ENCODE measurements at places on chromosomes 4 and X.

- DNase-seq = no peak
- H3K4me1 ChIP-seq = peaks cover 2% of the 10 kb centered on the region
- H3K27ac ChIP-seq = no peak overlapping the region
These were observed 104.1 kb downstream of the ATXN3L start for GRCh38 chrX:13215729-13216128.

DNA sequence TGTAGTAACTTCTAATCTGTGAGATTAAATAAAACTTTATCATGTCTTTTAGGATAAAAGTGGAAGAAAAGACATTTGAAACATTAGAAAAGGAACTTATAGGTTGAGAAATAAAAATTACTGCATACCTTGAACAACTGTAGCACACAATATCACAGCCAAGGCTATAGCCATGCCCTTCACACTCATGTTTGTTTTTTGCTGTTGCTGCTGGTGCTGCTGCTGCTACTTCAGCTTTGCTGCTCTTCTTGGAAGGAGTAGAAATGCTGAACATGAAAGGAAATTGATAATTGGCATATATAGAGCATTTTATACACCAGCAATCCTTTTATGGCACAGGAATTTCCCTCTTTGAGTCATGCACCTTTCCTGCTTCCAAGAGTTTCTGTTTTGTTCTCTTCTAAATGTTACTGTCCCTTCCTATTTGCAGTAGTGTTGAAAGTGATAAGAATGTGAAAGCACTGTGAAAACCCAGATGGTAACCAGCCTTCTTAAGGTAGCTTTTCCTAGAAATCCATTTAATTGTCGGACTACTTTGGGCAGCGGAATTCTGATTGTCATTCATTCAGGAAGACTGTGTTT is at the start of gene CXCL11:
CXCL11 (minus strand) TSS at position 272 of the 582 bp plus-strand sequence; CDS start at position 189, 83 bp downstream.
- no peak within 1 kb of the TSS for H3K4me3 ChIP-seq
- no peak for DNase-seq
- peaks cover 4% of the 10 kb centered on the region for H3K27me3 ChIP-seq
- no peak within 1 kb of the TSS for H3K27ac ChIP-seq
- no peaks in the 10 kb centered on the region for H3K4me1 ChIP-seq

DNA sequence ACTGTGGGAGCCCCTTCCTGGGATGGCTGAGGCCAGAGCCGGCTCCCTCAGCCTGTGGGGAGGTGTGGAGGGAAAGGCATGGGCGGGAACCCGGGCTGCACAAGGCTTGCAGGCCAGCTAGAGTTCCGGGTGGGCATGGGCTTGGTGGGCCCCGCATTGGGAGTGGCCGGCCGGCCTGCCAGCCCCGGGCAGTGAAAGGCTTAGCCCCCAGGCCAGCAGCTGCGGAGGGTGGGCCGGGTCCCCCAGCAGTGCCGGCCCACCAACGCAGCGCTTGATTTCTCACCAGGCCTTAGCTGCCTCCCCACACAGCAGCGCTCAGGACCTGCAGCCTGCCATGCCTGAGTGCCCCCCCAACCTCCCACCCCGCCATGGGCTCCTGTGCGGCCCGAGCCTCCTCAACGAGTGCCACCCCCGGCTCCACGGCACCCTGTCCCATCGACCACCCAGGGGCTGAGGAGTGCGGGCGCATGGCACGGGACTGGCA is 78.0 kb downstream of the COX7B2 start:
- H3K27me3 ChIP-seq = peaks cover 8% of the 10 kb centered on the region
- DNase-seq = no peak
- H3K36me3 ChIP-seq = no peaks in the 10 kb centered on the region

- DNase-seq = no peak
- no peaks in the 10 kb centered on the region for H3K4me1 ChIP-seq
- no peak overlapping the region for H3K4me3 ChIP-seq
- no peaks in the 10 kb centered on the region for H3K36me3 ChIP-seq
- no peak overlapping the region for H3K27ac ChIP-seq
- peaks cover 6% of the 10 kb centered on the region for H3K27me3 ChIP-seq
These were observed 84.7 kb upstream of the PCDH19 start for GRCh38 chrX:100494646-100495370.

- peaks cover 27% of the 10 kb centered on the region for H3K4me1 ChIP-seq
- no peak for DNase-seq
- H3K27me3 ChIP-seq = no peaks in the 10 kb centered on the region
- H3K4me3 ChIP-seq = no peak overlapping the region
- no peaks in the 10 kb centered on the region for H3K36me3 ChIP-seq
These were observed 123.7 kb downstream of the AFF1 start for GRCh38 chr4:87058356-87059073.

GRCh38 chrX:30888526-30889146 is 418 bp downstream of the TAB3 start:
- peaks cover 10% of the 10 kb centered on the region for H3K36me3 ChIP-seq
- DNase-seq = peak; percentile 10
- H3K4me1 ChIP-seq = peaks cover 25% of the 10 kb centered on the region
- no peaks in the 10 kb centered on the region for H3K27me3 ChIP-seq
- H3K4me3 ChIP-seq = peak overlapping the region; percentile 87

DNA sequence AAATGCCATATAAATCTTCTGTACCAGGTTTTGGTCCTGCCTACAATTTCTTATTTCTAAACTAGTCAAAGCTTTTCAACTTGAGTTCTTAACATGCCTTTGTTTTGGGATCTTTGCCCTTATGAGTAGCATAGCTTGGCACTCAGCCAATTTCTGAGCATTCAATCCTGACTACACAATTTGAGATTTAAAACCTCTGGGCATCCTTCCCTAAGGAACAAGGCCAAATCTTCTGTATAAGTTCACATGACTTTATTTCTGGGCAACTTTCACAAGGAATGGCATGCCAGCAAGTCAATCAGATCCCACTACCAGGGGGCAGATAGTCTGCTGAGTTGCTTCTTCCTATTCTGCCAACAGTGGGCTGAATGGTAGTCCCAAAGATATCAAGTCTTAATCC is 254.2 kb downstream of the ADAMTS3 start:
- peaks cover 5% of the 10 kb centered on the region for H3K4me1 ChIP-seq
- H3K27ac ChIP-seq = no peak overlapping the region
- no peaks in the 10 kb centered on the region for H3K36me3 ChIP-seq
- no peak overlapping the region for H3K4me3 ChIP-seq

DNA sequence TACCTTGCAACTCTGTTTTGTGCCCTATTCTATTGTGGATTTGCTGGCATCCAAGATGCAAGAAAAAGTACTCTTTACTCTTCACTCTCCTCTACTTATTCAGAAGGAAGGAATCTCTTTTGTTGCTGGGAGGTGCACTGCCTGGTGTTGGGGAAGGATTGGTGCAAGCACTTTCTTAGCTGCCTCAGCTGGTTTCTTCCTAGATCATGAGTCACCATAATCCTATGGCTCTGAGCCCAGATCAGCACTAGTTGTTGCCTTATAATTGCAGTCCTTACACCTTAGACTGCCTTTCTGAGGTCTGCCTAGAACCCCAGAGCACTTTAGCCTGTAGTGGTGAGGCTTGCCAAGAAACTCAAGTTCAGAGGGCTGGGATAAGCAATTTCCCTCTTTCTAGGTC is 37.0 kb upstream of the CT83 start:
- no peak for DNase-seq
- no peaks in the 10 kb centered on the region for H3K4me1 ChIP-seq
- no peaks in the 10 kb centered on the region for H3K36me3 ChIP-seq

DNA sequence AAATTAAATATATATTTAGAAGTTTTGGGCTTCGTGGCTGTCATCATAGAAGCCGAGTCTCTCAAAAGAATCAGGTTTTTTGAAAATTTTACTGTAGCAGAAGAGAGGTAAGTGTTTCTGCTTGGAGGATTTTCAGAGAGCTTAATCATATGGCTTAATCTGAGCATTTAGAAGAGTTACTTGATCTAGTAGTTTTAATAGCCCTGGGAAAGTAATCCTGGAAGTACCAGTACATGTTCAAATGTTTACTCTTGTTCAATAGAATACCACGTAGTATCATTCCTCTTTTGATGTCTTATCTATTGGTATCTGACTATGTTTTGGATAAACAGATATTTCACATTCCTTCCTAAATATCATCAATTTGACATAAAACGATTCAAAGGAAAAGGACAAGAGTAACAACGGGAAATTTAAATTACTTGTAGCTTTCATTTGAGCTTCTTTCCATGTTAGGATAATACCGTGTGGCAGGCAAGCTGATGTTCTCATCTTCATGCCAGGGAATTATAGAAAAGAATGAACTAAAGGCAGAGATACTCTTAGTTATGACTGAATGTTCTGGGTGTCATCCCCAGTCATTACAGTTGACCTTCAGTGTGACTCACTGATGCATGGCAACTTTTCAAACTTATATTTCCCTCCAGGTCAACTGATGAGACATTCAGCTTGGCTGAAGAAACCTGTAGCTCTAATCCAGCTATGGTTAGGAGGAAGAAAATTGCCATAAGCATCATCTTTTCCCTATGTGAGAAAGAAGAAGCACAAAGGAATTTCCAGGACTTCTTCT is 89.8 kb downstream of the FNIP2 start:
- DNase-seq = no peak
- H3K4me1 ChIP-seq = no peaks in the 10 kb centered on the region
- no peak overlapping the region for H3K4me3 ChIP-seq
- H3K27me3 ChIP-seq = no peaks in the 10 kb centered on the region

- H3K27me3 ChIP-seq = peaks cover 17% of the 10 kb centered on the region
- H3K27ac ChIP-seq = no peak overlapping the region
- H3K36me3 ChIP-seq = no peaks in the 10 kb centered on the region
- no peak for DNase-seq
These were observed 7.0 kb upstream of the LRAT start for GRCh38 chr4:154736770-154737169.

DNA sequence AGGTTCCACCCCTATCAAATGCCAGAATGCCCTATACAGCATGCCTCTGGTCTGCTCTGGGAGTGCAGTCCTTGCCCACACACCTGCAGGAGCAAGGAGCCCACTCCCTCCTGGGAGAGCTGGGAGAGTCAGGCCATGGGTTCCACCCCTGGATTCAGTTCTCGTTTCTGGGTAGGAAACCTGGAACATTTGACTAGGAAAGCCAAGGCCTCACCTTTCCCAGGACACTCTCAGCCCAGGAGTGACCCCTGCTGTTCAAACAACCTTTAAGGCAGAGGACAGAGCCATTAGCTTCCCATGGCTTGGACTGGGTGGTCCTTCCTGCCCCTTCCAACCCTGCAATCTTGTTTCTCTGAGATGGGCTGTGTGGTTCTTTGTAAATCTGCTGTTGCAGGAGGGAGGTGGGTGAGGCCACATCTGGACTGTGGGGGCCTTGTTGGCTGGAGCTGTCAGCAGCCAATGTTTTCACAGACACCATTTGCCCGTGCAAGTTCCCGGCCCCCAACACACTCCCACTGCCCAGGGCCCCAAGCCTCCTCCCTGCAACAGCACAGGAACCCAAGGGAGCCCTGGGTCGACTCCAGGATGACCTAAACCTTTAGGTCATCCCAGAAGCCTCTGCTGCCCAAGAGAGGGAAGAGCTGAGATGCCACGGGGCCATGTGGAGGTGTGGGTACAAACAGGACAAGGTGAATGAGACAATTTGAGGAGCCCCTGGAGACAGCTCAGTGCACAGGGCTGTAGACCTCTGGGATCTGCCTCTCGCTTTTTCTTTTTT is 104.4 kb downstream of the PJA1 start:
- no peak for DNase-seq
- peaks cover 7% of the 10 kb centered on the region for H3K27me3 ChIP-seq
- H3K36me3 ChIP-seq = no peaks in the 10 kb centered on the region
- H3K27ac ChIP-seq = no peak overlapping the region

DNA sequence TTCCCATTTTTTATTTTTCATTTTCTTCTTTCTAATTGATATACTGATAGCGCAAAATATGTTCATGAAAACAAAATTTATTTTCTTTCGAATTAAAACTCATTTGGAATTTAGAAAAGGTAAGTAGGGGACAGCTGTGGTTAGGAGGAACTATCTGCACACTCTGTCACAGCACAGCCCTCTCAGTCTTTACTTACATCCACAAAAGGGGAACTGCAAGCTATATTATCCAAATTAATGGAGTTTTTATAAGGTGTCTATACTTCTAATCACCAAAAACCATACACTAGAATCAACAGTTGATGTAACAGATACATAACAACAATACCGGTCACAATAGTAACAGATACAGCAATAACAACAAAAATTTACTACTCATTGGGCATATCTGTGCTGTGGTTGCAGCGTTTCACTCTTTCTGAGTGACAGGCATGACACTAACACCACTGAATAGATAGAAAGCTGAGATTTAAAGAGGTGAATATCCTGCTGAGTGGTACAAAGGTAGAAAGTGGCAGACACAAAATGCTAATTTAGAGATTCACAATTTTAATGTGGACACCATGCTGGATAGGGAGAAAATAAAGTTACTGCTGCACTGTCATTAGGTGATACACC is 160.7 kb downstream of the PPP3CA start:
- no peak overlapping the region for H3K4me3 ChIP-seq
- peaks cover 30% of the 10 kb centered on the region for H3K4me1 ChIP-seq

GRCh38 chrX:138986235-138986634 is 274.7 kb upstream of the FGF13 start:
- H3K4me1 ChIP-seq = no peaks in the 10 kb centered on the region
- no peak overlapping the region for H3K27ac ChIP-seq
- H3K4me3 ChIP-seq = no peak overlapping the region
- H3K36me3 ChIP-seq = no peaks in the 10 kb centered on the region
- DNase-seq = no peak

GRCh38 chr4:153426207-153426885 is 39.8 kb upstream of the TMEM131L start:
- H3K27me3 ChIP-seq = no peaks in the 10 kb centered on the region
- peak overlapping the region; percentile 6 for H3K27ac ChIP-seq
- no peak overlapping the region for H3K4me3 ChIP-seq
- H3K36me3 ChIP-seq = peaks cover 6% of the 10 kb centered on the region

GRCh38 chrX:17072721-17073230 is 126.3 kb downstream of the REPS2 start:
- H3K27ac ChIP-seq = no peak overlapping the region
- H3K27me3 ChIP-seq = no peaks in the 10 kb centered on the region
- H3K36me3 ChIP-seq = no peaks in the 10 kb centered on the region
- no peaks in the 10 kb centered on the region for H3K4me1 ChIP-seq

- H3K4me1 ChIP-seq = no peaks in the 10 kb centered on the region
- DNase-seq = no peak
- H3K4me3 ChIP-seq = no peak overlapping the region
- H3K27me3 ChIP-seq = no peaks in the 10 kb centered on the region
- H3K36me3 ChIP-seq = no peaks in the 10 kb centered on the region
- no peak overlapping the region for H3K27ac ChIP-seq
These were observed 298.5 kb upstream of the AADAT start for GRCh38 chr4:170388255-170388654.

GRCh38 chr4:17033768-17034181 is 135.3 kb upstream of the LDB2 start:
- H3K27ac ChIP-seq = no peak overlapping the region
- H3K27me3 ChIP-seq = no peaks in the 10 kb centered on the region
- H3K36me3 ChIP-seq = no peaks in the 10 kb centered on the region
- no peaks in the 10 kb centered on the region for H3K4me1 ChIP-seq
- H3K4me3 ChIP-seq = no peak overlapping the region

- no peaks in the 10 kb centered on the region for H3K27me3 ChIP-seq
- H3K36me3 ChIP-seq = peaks cover 9% of the 10 kb centered on the region
These were observed 3.2 kb downstream of the TAPT1 start for GRCh38 chr4:16222957-16223527.

GRCh38 chrX:122091571-122091970 is 1044.2 kb downstream of the GLUD2 start:
- H3K27me3 ChIP-seq = no peaks in the 10 kb centered on the region
- no peak overlapping the region for H3K4me3 ChIP-seq
- H3K4me1 ChIP-seq = no peaks in the 10 kb centered on the region

- H3K27ac ChIP-seq = peak overlapping the region; percentile 92
- no peaks in the 10 kb centered on the region for H3K27me3 ChIP-seq
- H3K4me3 ChIP-seq = peak overlapping the region; percentile 90
- H3K36me3 ChIP-seq = peaks cover 12% of the 10 kb centered on the region
- DNase-seq = no peak
These were observed 466 bp upstream of the SLC39A8 start for GRCh38 chr4:102345795-102346100.

GRCh38 chrX:33974676-33975075 is 157.4 kb downstream of the FAM47A start:
- H3K27me3 ChIP-seq = no peaks in the 10 kb centered on the region
- no peak for DNase-seq
- H3K36me3 ChIP-seq = no peaks in the 10 kb centered on the region
- H3K4me3 ChIP-seq = no peak overlapping the region
- H3K27ac ChIP-seq = no peak overlapping the region
- H3K4me1 ChIP-seq = no peaks in the 10 kb centered on the region

Measured in effector memory CD8-positive, alpha-beta T cell (primary cell).